ENCODE measurements at places on chromosomes 4 and X.

DNA sequence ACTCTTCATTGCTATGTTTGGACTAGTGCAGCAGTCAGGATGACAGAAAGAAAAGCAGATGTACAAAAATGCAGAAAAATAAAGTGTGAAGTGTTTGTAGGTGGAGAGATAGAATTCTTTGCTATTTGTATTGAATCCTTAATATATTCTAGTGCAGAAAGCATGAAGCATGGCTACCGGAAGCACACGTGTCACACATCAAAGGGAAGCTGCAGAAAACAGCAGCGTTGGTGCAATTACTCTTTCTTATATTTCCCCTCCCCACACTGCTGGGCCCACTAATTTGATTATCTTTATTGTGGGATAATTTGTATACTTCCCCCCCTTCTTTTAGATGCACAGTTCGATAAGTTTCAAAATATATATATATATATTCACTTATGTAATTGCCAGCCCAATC, 35.9 kb upstream of the TAPT1 start:
- no peak for DNase-seq

DNA sequence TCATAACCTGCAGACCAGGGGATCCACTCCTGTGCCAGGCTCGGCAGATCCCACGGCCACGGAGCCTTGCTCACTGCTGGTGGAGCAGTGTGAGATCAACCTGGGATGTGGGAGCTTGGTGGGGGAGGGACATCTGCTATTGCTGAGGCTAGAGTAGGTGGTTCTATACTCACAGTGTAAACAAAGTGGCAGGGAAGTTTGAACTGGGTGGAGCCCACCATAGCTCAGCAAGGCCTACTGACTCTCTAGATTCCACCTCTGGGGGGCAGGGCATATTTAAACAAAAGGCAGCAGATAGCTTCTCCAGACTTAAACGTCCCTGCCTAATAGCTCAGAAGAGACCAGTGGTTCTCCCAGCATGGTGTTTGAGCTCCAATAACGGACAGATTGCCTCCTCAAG, 54.7 kb upstream of the EPHA5 start:
- DNase-seq = no peak

DNA sequence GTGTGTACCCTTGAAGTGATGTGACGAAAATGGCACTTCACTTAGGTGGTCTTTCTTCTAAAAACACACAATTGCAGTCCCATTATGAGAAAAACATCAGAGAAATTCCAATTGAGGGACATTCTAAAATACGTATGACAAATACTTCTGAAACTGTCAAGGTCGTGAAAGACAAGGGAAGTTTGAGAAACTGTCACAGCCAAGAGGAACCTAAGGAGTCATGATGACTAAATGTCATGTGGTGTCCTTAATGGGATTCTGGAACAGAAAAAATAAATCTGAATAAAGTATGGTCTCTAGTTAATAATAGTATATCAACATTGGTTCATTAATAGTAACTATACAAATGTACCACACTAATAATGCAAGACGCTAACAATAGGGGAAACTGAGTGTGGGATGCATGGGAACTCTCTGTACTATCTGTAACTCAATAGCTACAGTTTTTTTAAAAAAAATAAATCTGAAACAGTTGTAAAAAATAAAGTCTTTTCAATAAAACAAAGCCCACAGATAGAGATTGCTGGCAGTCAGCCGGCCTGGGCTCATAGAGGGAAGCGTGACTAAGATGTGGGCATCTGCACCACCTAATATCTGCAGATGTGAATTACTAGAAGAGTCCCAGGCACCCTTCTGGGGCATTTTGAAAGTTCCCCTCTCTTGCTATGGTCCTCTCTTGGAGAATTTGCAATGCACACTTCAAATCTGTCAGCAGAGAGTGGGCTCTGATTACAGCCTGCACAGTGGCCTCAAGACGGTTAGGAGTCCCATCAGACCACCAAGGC, 47.6 kb downstream of the MID1IP1 start:
- DNase-seq = no peak

DNA sequence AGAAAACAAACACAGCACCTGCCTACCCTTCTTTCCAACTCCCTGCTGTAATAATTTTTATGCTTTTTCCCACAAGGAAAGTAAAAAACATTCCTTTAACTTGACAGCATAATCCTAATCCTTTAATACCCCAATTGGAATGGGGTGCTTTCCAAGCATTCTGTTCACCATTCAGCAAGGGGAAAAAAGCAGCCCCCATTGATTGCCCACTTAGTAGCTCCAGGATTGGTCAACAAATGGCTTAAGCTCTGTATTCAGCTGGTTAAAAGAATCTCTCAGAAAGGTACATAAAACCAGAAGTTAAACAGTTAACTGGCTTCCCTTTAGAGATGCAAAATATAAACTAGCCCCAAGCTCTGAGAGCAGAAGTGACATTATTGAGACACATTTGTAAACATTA, 194.8 kb upstream of the ATOH1 start:
- no peak for DNase-seq

DNA sequence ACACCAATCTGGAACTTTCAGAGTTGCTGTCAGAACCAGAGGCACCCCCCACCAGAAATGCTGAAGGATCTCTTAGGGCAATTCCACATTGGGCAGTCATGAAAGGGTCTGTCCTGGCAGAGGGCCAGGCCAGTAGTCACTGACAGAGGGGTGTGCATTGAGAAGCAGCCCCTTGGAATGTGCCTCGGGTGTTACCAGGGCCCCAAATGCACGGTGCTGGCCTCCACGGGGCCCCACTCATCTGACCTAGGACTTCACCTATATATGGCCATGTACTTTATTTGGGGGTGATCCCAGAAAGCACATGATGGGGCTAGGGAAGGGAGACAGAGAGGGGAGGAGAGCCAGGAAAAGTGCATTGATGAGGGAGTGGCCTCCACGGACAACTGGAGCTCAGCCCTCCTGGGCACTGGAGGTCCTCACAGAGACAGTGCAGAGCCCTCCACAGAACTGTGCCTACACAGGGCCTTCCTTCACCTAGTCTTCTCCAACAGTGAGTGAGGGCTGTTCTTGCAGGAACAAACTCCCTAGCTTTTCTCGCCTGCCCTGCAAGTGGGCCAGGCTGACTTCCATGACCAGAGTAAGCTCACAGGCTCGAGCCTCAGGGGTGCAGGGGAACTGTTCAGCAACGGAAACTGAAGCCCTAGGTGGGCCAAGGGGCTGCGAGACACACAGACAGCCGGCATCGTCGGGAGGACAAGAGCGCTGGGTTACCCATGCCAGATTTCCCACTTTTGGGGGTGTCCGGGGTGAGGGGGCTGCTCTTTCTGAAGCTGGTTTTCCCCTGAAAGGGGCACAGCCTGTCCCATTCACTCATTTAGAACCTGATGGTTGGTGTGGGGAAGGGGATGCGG, 136.2 kb downstream of the HMX1 start:
- no peak for DNase-seq

- DNase-seq = no peak
These were observed 1.2 kb upstream of the FSTL5 start for GRCh38 chr4:162164906-162165510.

DNA sequence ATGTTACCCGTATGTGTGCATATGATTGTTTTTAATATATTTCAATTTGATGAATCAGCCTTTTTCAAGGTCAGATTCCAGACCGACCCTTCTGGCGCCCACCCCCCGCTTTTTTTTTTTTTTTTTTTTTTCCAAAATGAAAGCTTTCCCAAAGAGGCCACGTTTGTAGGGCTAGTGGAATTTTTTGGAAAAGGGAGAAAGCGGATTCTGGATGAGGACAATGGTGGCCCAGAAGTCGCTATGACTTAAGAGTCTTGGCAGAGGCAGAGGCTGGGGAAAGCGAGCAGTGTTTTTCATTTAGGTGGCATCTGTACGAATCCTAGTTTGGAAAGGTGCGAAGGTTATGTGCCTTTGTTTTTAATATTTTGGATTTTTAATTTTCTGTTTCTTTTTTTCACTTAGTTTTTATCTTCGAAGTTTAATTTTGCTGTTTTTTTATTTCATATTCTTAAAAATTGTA, 14.6 kb downstream of the NDUFB11 start:
- no peak for DNase-seq

DNA sequence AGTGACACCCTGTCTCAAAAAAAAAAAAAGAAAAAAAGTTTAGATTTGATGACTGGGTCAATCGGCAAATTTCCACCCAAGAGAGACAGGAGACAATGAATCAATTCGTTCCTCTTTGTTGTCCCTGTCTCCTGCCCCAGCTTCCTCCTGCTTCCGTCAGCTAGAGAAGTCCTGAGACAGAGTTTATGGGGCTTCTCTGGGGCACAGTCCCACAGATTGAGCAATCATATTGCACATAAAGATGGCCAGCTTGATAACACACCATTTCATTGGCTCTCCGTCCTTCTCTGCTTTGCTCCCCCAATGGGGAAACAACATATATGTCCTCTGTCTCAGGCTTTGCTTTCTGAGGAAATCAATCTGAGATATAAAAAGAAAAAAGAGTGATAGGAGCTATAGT, 78.4 kb upstream of the FUNDC1 start:
- no peak for DNase-seq

DNA sequence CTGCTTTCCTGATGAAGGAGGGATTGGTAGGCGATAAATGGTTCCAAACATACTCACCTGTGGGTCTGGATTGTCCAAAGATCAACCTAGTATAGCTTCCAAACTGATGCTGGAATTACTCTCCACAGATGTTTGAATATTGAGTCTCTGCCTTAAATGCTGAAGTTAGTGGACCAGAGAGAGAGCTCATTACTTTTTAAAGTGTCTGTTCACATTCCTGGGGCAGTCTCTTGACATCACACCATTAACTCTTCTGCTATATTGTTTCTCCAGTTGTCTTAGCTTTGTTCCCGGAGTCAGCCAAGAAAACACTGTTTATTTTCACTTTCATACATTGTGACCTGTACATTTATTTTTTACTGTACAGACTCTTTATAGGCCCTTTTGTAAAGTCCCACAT, 35.4 kb downstream of the ARHGEF38 start:
- DNase-seq = no peak

- DNase-seq = no peak
These were observed 30.3 kb downstream of the NSDHL start for GRCh38 chrX:152861116-152861515.

DNA sequence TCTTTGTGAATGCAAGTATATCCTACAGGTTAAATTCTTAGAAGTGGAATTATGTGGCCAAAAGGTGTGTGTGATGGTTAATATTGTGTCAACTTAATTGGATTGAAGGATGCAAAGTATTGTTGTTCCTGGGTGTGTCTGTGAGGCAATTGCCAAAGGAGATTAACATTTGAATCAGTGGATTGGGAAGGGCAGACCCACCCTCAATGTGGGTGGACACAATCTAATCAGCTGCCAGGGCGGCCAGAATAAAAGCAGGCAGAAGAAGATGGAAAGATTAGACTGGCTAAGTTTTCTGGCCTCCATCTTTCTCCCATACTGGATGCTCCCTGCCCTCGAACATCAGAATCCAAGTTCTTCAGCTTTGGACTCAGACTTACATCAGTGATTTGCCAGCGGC, 76.2 kb upstream of the GBA3 start:
- DNase-seq = no peak

- no peak for DNase-seq
These were observed 65.3 kb downstream of the EGF start for GRCh38 chr4:109977854-109978501.

DNA sequence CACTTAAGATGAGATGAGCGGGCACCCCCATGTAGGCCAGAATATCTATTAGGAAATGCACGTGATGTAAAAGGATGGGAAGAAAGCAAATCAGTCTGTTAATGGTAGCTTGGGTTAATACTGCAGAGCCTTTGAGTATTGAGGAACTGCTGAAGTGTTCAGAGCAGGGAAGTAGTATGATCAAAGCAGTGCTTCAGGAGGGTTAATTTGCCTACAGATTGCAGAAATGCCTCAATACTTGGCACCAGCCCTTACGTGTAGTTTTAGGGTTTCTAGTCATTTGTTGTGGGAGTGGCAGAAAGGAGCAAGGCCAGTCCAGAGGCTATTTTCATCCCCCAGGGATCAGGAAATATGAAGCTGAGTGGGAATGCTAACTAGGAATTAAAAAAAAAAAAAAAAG, 19.7 kb downstream of the ZFX start:
- no peak for DNase-seq

DNA sequence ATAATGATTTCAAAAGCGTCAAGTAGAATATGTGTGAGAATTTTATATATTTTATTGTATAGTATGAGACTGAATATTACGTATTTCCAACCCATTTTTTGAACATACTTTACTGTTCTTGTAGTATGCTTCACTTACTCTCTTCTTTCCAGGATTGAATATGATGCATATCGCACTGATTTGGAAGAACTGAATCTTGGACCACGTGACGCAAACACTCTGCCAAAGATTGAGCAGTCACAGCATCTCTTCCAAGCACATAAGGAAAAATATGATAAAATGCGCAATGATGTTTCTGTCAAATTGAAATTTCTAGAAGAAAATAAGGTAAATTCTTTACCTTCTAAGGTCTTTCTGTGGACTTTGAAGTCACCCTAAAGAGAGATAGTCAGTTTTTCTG, 48.1 kb upstream of the FHDC1 start:
- no peak for DNase-seq

- DNase-seq = no peak
These were observed 66.0 kb upstream of the GEMIN8 start for GRCh38 chrX:14095702-14096101.

GRCh38 chr4:90190525-90190924, 63.3 kb downstream of the CCSER1 start:
- no peak for DNase-seq

DNA sequence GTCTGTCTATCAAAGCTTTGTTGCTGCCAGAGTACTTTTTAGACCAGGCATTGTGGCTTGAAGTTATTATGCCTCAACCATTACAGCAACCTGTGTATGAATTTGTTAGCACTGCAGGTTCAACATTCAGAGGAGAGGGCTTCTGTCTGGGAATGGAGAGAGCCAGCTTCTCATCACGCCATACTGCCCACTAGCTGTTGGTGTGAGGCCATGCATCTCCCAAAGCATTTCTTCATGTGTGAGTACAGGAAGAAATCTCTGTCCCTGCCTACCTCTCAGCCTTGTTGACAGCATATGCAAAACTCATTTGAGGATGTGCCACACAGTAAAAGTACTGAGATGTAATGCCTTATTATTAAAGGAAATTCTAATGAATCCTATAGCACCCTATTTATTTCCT, 76.9 kb upstream of the PPARGC1A start:
- DNase-seq = no peak

DNA sequence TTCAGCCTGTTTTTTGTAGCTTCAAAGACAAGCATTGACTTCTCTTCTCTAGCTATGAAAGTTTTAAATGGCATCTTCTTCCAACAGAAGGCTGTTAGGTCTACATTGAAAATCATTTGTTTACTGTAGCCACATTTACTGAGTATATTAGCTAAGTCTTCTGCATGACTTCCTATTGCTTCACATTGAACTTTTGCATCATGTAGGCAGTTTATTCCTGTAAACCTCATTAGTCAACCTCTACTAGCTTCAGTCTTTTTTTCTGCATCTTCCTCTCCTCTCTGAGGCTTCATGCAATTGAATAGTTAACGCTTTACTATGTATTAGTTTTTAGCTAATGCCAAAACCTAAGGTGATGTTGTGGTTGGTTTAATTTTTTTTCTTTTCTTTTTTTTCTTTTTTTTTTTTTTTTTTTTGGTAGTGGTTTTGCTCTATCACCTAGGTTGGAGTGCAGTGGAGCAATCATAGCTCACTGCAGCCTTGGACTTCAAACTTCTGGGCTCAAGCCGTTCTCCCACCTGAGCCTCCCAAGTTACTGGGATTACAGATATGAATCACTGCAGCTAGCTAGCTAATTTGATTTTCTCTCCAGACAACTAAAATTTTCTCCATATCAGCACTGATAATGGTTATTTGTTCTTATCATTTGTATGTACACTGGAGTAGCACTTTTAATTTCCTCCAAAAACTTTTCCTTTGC, 3.4 kb downstream of the UGT2A3 start:
- DNase-seq = no peak

GRCh38 chr4:164012396-164013027, 518.0 kb downstream of the TMA16 start:
- no peak for DNase-seq

GRCh38 chrX:71652405-71652804, 14.9 kb upstream of the LOC101059915 start:
- DNase-seq = no peak

Data from bone marrow (tissue), 2 donors.